ENCODE measurements at places on chromosomes 7 and 10.

- DNase-seq, result no peak
Observed at GRCh38 chr7:41698114-41698513, 4.8 kb downstream of the INHBA start.

GRCh38 chr10:80530816-80531215, 6.9 kb upstream of the SH2D4B start:
- no peak for DNase-seq

- DNase-seq, result peak; percentile 48
Observed at GRCh38 chr7:101507791-101508252, 121.3 kb downstream of the MYL10 start.

- DNase-seq, result no peak
Observed at GRCh38 chr10:4130685-4131084, 345.7 kb upstream of the KLF6 start.

GRCh38 chr7:28671526-28671925, 259.2 kb downstream of the CREB5 start:
- no peak for DNase-seq

DNA sequence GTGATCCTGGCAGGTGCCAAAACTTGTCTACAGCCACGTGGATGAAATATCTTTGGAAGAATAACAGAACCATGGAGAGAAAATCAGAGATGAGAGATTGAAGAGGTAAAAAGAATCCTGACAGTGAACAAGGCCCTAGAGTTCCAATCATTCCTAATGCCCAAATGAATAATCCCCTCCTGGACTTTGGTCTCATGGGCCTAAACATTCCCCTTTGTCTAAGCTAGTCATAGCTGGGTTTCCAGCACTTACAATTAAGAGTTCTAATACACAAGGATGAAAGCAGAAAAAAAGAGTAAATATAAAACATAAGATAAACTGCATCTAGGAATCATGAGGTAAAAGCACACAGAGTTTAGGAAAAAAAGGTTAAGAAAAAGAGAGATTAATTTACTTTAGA, 40.2 kb downstream of the ARHGAP12 start:
- DNase-seq, result no peak

DNA sequence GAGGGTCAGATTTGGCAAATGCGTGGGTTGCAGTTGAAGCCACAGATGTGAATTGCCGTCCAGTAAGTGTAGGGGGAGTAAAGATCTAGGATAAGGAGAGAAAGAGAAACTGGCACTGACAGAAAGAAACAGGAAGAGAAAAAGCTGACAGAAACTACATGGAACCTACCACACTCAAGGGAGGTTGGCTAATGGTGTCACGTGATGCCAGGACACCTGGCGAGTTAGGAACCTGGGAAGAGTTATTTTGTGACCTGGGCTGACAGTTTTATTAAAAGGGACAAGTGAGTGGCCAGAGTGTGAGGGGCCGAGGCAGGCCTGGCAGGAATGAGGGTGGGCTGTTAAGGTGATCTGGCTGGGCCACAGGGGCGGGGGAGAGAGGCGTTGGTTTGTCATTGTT, 188.7 kb downstream of the ADARB2 start:
- DNase-seq, result no peak

GRCh38 chr10:7085147-7085912, 325.5 kb downstream of the SFMBT2 start:
- no peak for DNase-seq

GRCh38 chr10:89695307-89695706, 6.1 kb upstream of the KIF20B start:
- DNase-seq, result no peak

GRCh38 chr10:114273910-114274309, 34.9 kb downstream of the VWA2 start:
- DNase-seq, result no peak

GRCh38 chr10:7571981-7572380, 94.8 kb downstream of the ITIH5 start:
- no peak for DNase-seq

DNA sequence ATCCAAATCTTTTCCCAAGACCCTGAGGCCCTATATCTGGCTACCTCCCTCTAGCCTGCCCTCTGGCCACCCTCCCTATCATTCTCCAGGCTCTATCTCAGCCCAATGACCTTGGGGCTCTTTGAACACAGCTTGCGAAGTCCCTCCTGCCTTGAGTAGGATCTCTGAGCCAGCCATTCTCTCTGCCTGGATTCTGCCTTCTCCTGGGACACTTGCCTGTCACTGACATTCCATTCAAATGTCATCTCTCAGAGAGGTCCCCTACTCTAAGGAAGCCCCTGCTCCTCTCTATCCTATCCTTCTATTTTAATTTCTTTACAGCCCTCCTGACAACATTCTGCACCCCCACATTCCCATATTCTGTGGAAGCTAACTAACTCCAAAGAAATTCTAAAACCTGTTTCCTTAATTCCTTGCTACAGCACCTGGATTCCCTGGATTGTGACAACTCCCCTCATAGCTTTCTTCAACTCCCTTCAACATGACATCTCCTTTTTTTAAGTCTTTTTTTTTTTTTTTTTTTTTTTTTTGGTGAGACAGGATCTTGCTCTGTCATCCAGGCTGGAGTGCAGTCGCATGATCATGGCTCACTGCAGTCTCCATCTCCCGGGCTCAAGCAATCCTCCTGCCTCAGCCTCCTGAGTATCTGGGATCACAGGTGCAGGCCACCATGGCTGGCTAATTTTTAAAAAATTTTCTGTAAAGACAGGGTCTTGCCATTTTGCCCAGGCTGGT, 81.0 kb upstream of the ASAH2 start:
- DNase-seq, result no peak

DNA sequence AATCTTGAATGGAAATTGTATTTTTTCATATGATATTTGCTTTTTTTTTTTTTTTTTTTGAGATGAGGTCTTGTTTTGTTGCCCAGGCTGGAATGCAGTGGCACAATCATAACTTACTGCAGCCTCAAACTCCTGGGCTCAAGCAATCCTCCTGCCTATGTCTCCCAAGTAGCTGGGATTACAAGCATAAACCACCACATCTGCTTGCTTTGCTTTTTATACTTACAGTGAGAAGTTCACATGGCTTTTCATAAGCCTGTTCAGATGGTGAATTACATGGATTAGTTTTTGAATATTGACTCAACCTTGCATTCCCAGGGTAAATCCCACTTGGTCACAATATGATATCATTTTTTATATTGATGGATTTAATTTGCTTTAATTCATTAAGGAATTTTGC, 22.0 kb downstream of the LRRD1 start:
- DNase-seq, result no peak

DNA sequence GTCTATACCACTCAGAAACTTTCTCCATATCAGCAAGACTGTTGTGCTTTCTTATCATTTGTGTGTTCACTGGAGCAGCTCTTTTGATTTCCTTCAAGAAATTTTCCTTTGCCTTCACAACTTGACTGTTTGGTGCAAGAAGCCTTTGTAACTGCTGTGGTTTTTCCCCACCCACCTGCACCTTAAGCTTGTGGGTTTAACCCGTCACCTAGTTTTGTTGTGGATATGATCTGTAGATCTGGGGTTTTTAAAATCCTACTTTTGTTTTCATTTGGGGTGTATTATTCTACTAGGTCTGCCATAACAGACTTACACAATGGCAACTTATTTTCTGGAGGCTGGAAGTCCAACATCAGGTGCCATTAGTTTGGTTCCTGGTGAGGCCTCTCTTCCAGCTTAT, 30.5 kb upstream of the CHST3 start:
- DNase-seq, result no peak

- no peak for DNase-seq
Observed at GRCh38 chr7:24821045-24821753, 63.9 kb upstream of the GSDME start.

DNA sequence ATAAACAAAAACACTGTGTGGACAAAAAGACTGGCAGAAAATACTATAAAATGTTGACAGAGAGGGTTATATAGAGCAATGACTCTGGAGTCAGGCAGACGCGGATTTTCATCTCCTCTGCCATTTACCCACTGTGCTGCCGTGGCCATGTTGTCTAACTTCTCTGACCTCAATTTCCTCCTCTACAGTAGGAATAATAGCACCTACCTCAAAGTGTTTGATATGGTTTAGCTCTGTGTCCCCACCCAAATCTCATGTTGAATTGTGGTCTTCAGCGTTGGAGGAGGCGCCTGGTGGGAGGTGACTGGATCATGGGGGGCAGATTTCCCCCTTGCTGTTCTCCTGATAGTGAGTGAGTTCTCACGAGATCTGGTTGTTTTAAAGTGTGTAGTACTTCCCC, 78.2 kb upstream of the CALN1 start:
- DNase-seq, result no peak

GRCh38 chr10:77193001-77193400, 444.6 kb downstream of the KCNMA1 start:
- DNase-seq, result no peak

- DNase-seq, result no peak
Observed at GRCh38 chr10:43888586-43888985, 239.9 kb upstream of the ZNF32 start.

GRCh38 chr7:142785841-142786250, 15.1 kb downstream of the PRSS2 start:
- DNase-seq, result no peak

- DNase-seq, result no peak
Observed at GRCh38 chr10:65342245-65342644, 1583.6 kb upstream of the LRRTM3 start.

GRCh38 chr7:136293841-136294391, 316.8 kb upstream of the MTPN start:
- DNase-seq, result no peak

- no peak for DNase-seq
Observed at GRCh38 chr7:126778101-126778500, 474.6 kb downstream of the GRM8 start.

DNA sequence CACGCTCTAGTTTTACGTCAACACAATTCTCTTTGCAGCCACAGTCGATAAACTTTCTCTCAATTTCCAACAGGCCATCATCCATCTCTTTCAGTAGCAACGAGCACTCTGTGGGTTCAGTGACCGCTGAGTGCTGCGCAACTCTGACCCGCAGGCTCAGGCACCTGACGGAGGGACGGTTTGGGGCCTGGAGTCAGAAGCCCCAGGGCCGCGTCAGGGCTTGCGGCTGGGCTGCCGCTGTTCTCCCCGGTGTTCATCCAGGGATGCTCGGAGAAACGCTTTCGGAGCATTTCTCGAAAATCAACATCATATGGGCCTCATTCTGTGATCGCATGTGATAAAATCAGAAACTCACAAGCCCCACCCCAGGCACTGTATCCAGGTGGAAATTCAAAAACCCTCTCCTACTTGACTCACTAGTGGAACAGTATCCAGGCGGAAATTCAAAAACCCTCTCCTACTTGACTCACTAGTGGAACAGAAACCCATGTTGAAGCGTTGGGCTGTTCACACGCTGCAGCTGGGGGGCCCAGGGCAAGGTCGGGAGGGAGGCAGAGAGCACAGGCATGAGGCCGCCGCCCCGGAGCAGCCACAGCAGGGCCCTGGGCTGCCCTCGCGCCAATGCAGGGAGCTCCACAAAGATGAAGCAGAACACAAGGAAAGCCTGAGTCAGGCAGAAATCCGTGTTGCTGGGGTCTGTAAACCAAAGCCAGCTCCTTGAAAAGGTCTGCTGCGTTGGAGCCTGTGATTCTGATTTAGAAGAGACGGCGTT, 73.3 kb upstream of the NKX6-2 start:
- no peak for DNase-seq

GRCh38 chr10:19946791-19947190, 130.6 kb downstream of the PLXDC2 start:
- DNase-seq, result no peak

DNA sequence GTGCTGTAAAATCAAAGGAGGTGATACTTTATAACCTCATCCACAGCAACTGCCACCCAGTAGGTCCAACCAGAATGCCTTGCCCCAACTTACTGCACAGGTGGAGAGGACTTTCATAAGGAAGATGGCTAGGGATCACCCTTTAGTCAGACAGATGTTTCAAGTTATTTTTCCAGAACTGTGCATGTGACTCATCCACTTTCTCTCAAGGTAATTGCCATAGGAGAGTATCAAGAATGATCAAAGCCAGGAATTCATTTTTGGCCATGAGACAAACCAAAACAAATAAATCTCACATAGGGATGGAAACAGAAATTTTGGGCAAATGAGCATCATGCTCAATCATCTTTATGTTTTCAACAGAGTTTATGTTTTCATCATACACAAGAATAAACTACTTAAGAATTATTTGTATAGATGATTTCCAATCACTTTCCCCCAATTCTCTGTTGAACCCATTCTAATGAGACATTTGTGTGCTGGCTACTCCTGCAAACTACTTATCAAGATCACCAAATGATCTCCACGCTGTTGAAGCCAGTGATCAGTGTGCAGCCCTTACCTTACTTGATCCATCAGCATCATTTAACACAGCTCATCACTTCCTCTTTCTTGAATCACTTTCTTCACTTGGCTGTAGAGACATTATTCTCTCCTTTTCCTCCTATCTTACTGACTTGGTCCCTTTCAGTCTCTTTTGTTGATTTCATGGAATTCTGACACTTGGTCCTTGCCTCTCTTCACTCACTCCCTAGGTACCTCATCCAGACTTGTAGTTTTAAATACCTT, 74.0 kb downstream of the SLC16A9 start:
- no peak for DNase-seq

DNA sequence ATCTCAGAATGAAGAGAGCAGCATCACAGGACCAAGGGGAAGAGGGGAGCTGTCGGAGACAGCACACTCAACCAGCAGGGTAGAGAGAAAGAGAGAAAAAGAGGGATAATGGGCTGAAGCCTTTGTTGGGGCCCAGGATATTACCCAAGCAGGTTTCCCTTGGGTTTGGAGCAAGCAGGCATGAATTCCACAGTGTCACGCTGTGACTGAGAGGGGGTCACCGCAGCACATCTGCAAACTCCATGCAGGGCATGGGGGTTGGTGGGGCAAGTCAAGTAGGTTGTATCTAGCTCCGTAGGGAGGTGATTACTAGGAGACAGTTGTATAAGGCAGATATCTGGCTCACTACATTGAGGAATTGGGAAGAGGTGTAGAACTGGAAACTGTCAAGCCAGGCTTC, 42.2 kb upstream of the SEMA3E start:
- no peak for DNase-seq

- no peak for DNase-seq
Observed at GRCh38 chr7:141847996-141848395, 6.7 kb upstream of the PRSS37 start.

GRCh38 chr7:8189625-8190024, 72.3 kb downstream of the ICA1 start:
- DNase-seq, result no peak

- no peak for DNase-seq
Observed at GRCh38 chr7:51128545-51129435, 187.8 kb downstream of the COBL start.

- DNase-seq, result no peak
Observed at GRCh38 chr7:47458486-47458885, 123.4 kb downstream of the TNS3 start.

DNA sequence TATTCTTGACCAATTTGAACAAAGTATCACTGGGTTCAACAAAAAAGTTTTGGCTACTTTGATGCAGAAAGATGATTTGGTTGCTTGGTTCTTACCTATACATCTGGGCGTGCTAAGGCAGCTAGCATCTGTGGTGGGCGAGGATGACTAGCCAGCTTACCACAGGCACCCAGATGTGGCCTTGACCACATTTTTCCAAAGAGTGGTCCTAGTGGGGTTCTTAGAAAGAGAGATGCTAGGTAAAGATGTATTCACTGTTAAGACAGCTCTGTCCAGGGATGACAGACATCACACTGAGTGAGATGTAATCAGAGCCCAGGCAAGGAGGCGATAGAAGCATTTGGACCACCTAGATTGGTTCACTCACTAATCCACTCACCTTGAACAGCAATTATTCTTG, 785 bp downstream of the DNTT start:
- DNase-seq, result no peak

GRCh38 chr10:57830877-57831560, 436.7 kb downstream of the IPMK start:
- no peak for DNase-seq
